NCI-H1092 treated with DMSO at 0.1 percent for 48 hours (cell line): ENCODE measurements at places on chromosomes 7 and 10.

- DNase-seq, result peak; percentile 54
Measured at GRCh38 chr7:92461027-92462003, 14.0 kb downstream of the GATAD1 start.

DNA sequence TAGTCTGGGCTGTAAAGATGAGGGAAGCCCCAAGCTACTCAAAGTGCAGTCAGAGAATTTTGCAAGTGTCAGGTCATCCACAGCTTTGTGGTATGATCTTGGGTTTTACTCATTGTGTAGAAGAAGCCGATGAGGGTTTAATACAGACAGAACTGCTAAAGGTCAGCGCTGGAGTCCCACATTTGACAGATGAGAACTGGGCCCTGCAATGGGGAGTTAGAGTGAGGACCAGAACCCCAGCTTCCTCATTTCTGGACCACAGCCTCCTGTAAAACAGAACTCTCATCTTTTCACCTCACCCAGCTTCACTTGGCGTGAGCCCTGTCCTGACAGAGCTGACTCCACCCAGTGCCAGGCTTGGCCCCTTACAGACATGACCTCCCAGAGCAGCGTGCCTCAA is 20.1 kb downstream of the LRRC20 start:
- DNase-seq, result no peak

DNA sequence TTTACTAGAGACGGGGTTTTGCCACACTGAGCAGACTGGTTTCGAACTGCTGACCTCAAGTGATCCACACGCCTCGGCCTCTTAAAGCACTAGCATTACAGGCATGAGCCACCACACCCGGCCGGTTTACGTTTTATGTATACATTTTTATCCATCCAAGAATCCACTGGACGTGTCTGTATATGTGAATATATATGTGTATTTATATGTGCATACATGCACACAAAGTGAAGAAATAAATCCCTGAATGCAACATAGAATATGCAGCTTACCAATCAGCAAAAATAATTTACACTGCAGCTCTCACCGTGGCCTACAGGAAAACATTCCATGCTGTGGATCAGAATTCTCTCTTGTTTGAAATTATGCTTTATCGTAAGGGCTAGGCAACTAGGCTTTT is 23.3 kb downstream of the DCLRE1C start:
- DNase-seq, result no peak

DNA sequence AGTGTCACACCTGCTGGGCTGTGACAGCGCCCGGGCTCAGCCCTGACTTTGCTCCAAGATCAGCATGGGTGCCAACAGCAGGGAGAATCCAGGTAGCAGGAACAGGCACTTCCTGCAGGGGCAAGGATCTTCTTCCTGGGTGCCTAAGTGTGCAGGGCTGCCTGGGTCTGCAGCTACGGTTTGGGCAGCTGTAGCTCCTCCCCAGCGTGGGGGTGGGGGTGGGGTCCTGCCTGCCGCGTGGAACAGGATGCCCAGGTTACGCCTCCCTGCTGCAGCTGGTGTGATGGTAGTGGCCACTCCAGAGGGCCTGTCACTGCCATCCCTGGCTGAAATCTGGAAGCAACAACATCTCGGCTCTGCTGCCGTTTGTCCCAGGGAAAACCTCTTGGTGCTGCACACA is 269.3 kb downstream of the DNAJB6 start:
- no peak for DNase-seq

GRCh38 chr7:85638394-85638793 is 451.5 kb upstream of the SEMA3D start:
- DNase-seq, result no peak

GRCh38 chr10:86708783-86709380 is 40.6 kb downstream of the LDB3 start:
- no peak for DNase-seq

GRCh38 chr10:67621834-67622233 is 74.2 kb downstream of the CTNNA3 start:
- DNase-seq, result no peak

DNA sequence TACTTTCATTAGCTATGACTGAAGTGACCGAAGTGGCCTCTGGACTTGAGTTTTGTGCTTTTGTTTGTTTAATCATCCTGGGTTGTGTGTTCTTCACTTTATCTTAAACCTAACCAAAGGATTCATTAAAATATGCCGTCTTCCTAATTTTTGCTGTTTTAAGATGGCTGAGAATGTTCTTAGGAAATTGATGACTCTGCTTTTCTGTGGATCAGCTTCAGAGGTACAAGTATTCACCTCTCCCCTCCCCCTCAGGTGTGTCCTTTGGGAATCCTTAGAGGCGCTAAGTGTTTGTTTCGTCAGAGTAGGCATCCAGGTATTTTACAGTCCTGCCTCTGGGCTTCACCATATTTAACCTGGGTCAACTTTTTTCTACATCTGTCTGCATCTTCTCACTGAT is 1.1 kb downstream of the CCDC126 start:
- no peak for DNase-seq

DNA sequence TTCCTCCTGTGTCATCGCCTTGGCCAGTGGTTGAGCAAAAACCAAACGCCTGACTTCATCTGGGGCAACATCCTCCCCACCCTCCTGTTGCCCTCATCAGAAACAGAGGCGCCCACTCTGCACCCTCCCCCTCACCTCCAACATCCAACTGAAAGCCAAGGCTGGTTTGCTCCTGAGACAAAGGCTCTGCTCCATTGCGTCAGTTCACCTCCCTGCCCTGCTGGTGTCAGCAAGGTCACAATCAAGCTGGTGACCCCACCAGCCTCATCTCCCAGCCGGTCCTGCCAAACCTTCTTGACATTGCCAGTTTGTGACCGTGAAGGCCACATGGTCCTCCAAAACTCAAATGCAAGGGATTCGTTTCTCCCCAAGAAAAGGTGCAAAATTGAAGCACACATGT is 131.7 kb upstream of the ADAM12 start:
- DNase-seq, result no peak

DNA sequence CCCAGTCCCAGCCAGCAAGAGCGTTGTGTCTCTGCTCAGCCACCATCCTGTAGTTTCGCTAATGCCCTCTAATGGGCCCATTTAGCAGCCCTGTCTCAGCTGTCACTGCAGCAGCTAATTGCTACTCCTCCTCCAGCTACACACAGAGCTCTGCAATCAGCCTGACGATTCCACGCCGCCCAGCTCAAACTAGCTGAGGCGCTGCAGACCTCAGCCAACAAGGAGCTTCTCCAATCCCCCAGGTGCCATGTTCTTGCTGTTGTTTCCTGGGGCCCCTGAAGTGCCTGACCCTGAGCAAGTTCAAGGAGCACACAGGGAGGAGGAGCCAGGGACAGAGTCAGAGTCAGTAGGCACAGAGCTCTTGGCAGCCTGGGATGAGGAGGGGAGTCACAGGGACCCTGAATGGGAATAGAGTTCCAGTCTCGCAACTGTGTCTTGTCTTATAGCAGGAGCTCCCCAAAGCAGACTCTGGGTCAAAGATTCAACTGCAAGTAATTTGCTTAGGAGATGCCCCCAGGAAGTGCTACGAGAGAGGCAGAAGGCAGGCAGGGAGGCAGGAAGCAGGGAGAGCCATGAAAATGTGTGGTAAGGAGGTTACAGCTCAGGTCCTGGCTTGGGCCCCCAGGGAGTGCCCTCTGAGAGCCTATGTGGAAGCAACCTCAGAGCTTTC is 135.8 kb upstream of the UNC5B start:
- no peak for DNase-seq

DNA sequence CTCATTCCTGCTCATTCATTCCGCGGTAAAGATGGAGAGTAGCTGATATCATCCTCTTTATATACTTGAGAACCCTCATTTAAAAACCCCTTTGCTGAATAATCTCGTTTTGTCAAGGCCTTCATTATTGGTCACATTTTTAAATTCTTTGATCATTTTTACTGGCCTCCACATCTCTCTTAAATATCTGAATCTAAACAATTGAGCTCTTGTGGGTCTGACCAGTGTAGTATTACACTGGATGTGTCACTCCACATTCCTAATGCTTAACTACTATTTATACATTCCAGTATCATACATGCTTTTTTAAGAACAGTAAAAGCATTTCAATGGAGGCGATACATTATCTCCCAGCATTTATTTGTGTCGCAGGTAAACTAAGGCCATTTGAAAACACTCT is 12.6 kb upstream of the PRPS1L1 start:
- DNase-seq, result no peak
